ENCODE measurements at places on chromosomes 1 and 21.

DNA sequence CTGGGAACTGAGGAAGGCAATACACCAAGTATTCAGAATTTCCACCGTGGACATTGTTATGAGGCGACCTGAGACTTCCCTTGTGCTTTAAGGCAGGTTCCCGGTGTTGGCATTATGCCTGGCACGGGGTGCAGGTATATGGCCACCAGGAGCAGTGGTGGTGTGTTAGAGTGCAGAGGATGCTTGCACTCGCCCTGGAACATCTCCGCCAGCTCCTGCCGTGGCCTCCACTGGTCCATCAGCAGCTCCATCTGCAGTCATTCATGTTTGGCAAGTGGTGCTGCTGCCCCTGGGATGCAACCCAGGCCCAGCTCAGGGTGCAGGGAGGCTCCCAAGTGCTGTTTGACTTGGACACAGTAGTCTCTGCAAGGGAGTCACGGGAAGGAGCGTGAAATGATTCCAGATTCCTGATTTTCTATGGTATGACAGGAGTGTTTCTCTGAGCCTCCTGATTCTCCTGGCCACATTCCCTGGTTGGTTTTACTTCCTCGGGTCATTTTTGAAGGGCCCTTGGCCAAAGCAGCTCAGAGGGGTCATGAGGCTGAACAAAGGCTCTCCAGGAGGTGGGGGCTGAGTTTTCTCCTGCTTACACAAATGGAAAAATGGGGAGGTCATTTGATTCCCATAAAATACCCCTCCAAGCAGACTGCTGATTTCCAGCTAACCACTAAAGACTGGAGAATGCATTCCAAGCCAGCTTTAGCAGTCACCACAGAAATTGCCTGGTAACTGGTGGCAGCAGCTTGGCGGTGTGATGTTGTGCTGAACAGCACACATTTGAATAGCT is 60.4 kb upstream of the PSEN2 start:
- DNase-seq = no peak

DNA sequence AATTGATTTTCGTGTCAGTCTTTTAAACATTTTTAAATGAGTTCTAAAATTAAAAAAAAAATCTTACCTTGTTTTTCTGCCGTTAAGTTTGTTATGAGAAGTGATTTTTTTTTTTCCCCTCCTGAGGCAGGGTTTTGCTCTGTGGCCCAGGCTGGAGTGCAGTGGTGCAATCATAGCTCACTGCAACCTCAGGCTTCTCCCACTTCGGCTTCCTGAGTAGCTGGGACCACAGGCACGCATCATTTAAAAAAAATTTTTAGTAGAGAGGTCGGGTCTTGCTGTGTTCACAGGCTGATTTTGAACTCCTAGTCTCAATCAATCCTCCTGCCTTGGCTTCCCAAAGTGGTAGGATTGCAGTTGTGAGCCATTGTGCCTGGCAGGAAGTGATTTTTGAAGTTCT is 41.1 kb downstream of the MTR start:
- no peak for DNase-seq

DNA sequence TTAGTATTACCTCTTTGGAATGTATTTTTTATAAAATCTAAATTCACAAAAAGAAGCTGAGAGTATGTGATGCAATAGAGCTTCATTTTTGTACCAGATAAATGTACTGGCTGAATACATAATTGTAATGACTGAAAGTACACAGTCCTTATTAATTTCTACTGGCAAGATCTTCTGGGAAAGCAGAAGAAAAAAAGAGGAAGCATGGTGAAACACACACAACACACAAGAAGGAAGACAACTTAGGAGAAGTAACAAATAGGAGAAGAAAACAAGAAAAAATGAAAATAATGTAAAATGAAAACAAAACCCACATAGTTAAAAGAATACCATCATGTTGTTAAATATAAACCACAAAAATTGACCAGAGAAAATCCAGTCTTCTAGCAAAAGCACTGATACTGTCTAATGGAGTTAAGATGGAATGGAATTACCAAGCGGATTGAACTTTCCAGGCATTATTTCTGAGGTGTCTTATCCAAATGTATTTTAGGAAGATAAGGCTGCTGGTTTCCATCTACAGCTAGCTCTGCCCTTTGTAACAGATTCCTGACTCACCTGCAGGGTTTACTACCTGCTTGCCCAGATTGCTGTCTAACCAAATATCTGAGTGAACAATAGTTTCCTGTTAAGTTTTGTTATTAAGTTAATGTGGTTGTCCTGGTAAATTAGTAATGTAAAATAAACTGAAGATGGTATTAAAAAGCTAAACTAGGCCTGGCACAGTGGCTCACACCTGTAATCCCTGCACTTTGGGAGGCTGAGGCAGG is 4.5 kb upstream of the COP1 start:
- no peak for DNase-seq

DNA sequence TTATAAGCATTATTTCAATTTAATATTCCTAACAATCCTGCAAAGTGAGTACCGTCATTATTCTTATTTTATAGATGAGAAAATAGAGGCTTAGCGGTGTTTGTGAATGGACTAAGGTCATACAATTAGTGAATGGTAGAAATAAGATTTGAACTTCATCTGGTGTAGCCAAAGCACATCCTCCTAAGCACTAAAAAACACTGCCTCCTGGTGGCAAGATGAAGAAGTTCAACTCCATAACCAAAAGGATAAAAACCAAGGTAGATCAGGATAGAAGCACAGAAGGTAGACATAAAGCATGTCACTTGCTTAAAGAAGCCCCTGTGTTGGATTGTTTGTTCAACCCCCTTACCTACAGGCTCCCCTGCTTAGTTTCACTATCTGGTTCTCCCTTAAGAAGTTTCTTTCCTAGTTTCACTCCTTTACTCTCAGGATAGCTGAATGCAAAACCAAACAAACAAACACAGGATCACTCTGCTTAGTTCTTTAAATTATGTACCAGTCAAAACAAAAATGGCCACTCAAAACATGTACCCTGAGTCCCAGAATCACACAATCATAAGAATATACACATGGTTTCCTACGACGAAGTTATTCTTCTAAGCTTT is 12.7 kb upstream of the AIM2 start:
- no peak for DNase-seq

DNA sequence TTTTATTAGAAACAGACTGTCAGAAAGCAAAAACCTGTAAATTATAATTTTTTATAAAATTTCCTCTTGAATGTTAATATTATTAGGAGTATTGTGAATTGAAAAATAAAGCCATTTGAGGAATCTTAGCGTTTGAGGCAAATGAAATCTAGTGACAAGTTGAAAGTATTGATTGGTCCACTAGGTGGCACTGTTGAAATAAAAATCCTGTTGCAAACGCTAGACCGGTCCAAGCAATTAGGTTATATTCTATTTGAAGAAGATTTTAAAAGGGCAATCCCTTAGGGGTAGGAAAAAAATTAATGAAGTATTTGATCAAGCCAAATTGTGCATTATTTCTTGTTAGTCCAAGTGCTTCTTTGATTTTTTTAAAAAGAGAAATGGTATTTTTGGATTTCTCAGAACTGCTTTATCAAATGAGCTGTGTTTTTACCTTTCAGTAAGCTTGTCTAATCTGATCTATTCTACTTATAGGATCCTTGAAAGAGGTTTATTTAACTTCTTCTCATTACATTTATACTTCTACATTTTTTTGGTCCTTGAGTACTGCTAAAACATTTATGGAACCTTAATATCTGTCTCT is 57.7 kb downstream of the ATG4C start:
- DNase-seq = peak; percentile 75

GRCh38 chr1:184192796-184193195 is 141.3 kb downstream of the TSEN15 start:
- DNase-seq = no peak

- DNase-seq = no peak
Observed at GRCh38 chr1:175742790-175743459, 470 bp downstream of the TNR start.

- no peak for DNase-seq
Observed at GRCh38 chr21:35352066-35352770, 303.1 kb upstream of the RUNX1 start.

All from DMS79 treated with DMSO at 0.1 percent for 48 hours (cell line).